ENCODE measurements at places on chromosomes 11 and 22. TPM values are rescaled to one million over a fixed set of nuclear protein-coding genes. Genes with fewer than 3 reads are reported as not detected.

DNA sequence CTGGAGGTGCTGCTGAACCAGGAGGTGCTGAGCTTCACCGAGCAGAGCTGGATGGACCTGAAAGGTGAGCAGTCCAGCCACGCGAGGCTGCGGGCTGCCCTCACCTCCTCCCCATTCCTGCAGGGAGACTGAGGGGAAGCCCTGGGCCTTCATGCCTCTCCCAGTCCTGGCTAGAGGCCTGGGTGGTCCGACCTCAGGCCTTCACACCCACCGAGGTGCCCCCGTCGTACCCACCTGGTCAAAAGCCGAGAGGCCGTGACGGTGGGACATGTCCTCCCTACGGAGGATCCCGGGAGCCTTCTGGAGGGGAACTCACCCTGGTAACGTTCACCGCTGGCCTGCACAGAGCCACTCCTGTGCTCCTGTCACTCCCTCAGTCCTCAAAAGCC, 5.1 kb downstream of the SUSD2 start:
- DNase-seq: no peak

- DNase-seq: no peak
Observed at GRCh38 chr11:76397383-76397782, 16.3 kb downstream of the GVQW3 start.

DNA sequence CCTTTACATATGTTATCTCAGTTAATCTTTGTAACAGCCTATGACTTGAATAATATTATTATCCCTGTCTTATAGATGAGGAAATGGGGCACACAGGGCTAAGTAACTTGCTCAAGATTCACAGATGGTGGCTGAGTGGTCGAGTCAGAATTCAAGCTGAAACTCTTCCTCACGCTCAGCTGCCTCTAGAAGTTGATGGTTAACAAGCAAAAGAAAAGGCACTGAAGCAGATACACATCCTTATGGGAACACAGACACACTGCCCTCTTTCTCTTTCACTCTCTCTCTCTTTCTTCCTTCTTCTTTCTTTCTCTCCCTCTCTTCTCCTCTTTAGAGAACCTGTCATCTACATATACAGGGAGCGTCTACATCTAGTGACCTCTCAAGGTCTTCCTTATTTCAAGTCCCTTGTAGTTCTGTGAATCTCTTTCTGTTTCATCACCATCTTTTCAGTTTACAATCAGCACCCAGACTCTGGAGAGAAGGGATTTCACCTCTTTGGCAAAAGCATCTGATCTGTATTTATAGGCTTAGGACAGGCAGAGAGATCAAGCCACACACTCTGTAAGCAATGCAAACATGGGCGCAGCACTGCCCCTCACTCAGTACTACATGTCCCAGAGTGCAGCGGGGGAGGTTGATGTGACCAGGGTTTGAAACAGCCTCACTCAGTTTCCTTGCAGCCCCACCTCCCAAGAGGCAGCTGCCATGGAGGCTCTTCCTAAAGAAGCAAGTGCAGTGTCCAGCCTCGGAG, 75.7 kb downstream of the GRAMD1B start:
- DNase-seq: no peak

DNA sequence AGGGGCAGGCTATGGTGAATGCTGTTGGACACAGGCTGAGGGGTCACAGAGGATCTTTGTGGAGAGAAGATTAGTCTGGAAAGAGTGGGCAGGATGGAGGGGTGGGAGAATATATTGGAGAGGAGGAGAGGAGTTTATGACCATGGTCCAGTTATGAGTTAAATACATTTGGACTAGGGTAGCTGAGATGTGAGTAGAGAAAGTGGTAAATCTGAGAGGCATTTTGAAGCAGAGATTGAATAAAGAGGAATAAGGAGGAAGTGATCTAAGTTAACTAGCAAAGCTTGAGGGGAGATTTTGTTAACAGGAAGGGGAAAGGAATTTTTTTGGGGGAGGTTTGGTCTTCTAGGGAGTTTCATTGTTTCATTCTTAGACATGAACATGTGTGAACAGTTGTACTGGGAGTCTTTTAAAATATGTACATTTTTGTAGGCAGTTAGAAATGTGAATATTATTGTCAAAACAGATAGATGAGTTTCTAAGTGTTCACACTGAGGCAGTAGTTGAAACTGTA, 43.1 kb upstream of the EED start:
- no peak for DNase-seq

DNA sequence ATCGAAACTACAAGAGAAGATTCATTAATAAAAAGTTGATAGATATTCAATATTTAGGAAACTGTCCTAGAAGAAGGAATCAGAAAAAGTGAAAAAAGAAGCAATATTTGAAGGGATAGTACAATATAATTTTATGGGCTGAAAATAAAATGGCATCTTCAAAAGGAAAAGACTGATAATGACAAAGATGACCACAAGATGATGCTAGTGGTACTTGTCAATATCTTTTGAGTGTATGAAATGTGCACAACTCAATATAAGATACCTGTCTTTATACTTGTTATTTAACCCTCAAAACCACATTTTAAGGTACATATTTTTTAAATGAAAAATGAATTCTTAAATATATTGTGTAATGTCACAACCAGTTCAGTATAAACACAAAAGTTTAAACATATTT, 1059.6 kb upstream of the RAG2 start:
- no peak for DNase-seq

DNA sequence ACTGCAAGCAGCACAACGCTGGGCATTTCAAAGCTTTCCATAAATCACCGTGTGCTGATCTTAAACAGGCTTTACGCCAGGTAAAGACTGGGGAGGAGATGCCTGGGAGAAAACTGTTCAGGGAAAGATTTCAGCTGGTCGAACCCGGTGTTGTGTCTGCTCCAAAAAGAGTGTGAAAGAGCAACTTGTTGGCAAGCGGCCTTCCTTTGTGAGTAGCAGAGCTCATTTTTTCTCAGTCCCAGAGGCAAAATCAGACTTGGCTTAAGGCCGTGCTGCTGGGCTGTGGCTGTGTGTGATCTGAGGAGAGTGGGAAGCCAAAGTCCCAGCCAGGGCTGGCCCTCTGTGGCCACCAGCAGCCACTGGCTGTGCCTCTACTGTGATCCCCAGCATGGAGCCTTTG, 75.7 kb upstream of the E2F8 start:
- peak; percentile 78 for DNase-seq

DNA sequence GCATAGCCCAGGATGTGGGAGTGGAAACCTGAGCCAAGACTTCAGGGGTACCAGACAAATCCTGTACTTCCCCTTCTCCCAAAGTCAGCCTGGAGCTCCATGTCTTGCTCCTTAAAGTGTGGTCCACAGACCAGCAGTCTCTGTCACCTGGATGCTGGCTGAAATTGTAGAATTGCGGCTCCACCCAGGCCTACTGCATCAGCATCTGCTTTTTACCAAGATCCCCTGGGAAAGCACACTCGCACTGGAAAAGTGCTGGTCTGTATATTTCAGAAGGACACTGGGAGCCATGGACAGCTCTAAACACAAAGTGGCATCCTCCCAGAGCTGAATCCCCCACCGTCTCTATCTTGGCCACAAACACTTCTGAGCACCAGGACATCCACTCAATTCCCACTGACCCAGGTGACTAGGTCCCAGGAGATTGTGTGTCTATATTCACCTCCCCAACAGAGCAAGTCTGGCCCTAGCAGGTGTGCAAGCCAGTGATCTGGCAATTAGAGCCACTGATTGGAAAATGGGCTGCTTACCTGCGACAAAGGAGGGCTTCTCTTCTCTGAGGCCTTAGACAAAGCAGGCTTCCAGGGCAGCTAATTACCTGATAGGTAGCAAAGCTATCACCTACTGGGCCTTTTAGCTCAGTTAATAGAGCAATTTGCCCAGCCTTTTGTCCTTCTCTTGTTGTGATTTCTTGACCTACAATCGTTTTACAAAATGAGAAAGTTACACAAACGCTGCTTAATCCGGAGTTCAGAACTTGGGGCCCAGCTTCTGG, 443.3 kb downstream of the MN1 start:
- DNase-seq: no peak

GRCh38 chr11:61512435-61512834, 3.9 kb downstream of the LRRC10B start:
- no peak for DNase-seq

DNA sequence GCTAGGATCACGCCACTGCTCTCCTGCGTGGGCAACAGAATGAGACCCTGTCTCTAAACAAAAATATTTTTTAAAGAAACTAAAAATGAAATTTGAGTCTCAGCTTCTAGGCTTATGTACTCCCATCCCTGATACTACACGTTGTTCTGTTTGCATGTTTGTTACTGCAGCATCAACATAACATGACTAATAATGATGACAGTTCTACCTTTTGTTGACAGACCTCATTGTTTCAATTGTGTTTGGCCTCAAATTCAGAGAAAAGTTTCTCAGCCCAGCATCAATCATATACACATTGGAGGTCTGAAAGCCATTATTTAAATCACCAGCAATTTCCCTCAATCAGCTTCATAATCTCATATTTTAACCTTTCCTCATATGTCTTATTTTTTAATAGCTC, 20.8 kb downstream of the LAYN start:
- DNase-seq: no peak

DNA sequence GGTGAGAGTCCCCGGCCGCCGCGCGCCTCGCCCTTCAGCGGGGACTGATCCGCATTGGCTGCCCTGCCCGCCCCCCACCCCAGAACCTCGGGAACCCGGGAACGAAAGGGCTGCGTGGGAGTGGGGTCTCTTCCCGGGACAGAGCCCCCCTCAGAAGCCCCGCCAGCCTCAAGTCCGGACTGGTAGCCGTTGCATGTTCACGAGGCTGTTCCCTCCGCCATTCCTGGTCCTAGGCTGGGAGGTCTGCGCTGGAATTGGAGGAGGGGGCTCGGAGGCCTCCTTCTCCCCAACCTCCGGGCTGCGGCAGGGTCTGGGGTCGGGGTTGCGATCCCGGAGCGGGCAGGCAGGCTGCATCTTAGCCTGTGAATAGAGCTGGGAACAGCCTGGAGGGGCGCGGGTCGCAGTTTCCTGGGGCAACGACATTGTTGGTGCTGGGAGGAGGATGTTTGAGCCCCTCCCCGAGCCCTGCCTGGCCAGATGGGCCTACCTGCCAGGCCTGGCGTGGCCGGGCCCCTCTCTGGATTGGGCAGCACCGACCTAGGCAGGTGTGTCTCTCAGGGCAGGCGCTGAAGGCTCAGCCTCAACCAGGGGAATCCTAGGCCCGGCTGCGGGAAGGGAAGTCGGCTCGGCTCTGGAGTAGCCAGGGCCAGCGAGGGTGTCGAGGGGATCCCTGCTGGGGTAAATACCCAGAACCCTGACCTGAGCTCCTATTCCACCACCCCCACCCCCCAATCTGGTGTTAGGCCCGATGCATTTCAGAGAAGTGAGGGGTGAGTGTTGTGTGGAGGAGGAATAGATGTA, 670 bp downstream of the MAPK8IP1 start:
- peak; percentile 37 for DNase-seq

DNA sequence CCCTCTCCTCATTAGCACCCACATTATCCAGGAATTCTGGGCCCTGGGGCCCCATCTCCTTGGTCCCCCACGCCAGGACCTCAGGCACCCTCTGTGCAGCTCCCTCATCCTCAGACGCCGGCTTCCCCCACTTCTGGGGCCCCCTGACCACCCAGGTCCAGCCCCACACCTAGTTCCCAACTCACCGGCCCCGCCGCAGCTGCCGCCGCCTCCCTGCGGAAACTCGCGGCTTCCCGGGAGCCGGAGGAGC, at the start of gene PCSK7:
Gene PCSK7 (minus strand): TSS at position 232 of the 250 bp plus-strand sequence. CDS start 2,229 bp downstream, outside the sequence.
- peak; percentile 90 for DNase-seq

DNA sequence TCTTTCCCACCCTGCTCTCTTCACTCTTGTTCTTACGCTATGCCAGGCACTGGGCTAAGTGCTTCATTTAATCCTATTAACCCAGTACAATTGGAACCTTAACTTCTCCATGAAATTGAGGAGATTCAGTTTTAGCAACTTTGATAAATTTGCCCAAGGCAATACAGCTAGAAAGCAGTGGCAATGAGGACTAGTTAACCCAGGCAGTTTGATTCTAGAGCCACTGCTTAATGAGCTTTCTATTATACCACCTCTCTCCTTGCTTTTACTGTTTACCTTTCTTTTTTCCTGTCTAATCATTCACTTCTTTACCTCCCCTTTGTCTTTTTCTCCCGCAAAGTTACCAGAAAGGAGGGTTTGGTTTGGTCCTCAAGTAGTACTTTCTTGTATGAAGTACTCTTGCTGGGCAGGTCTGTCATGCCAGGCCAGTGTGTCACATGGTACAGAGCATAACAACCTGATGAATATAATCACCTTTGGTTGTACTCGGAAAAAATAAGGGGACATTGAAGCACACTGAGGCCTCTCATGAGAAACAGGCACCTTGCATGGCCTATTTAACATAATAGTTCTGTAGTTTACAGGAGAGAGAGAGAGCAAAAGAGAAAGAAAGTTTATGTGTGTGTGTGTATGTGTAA, 70.6 kb downstream of the PDHX start:
- no peak for DNase-seq

GRCh38 chr22:24153353-24153752, 27.9 kb upstream of the SUSD2 start:
- DNase-seq: no peak

DNA sequence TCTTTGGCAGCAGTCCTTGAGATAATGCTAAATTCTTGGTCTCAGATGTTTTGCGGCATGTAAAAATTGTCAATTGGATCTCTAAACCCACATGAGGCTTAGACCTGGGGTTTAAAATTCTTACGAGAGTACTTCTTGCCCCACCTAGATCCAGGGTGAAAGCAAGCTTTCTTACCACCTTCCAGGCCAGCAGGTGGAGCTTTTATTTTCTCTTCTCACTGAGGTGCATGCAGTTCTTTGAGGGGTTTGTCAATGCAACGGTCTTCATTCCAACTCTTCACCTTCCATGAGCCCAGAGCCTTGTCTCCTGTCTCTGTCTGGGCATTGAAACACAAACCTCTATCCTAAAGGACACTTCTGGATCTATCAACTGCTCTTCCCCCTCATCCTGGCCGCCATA, 154.1 kb downstream of the MYO18B start:
- no peak for DNase-seq

GRCh38 chr11:57680552-57680874, 12.6 kb downstream of the ZDHHC5 start:
- DNase-seq: no peak

DNA sequence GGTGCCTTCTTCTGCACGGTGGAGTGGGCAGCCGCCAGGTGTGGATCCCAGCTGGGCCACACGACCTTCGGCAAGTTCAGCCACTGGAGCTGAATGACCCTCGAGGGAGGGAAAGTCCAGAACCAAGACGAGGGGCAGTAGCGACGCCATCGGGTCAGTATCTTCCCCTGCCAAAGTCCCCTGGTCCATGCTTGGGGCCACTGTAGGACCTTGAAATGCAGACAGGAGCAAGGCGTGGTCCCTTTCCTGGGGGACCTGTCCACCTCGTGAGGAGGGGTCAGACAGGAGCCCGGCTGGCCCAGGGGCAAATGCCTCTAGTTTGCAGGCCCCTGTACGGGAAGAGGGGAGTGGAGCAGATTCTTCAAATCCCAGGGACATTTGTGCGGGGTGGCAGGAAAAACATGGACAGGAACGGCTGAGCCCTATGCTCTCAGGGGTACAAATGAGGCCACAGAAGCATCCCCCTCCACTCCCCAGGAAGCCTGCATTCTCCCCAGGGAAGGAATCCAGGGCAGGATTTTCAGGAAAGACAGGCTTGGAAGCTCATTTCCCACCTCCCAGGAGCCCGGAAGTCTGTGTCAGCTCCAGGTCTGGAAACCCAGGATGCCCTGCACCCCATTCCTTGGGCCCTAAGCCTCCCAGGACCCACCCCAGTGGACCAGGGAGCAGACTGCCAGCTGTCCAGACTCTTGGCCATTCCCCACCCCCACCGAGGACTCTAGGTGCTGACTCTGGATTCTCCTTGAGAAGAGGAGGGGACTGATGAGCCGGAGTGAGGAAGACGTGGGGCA, 6.6 kb downstream of the SHANK2 start:
- no peak for DNase-seq

The RTCB gene
- total RNA-seq: 38.5 TPM

The GGA1 gene
- 22.3 TPM for total RNA-seq

The FDXACB1 gene
- total RNA-seq: 0.86 TPM

The UPK2 gene
- total RNA-seq: not detected

The CAVIN3 gene
- total RNA-seq: 33.9 TPM

The SVIP gene
- 24.0 TPM for total RNA-seq

The SEC14L6 gene
- not detected for total RNA-seq

Data from Right ventricle myocardium superior (tissue), 1 donor.